Liver (tissue), 10 donors: ENCODE measurements at places on chromosomes 1 and 21. TPM values are rescaled to one million over a fixed set of nuclear protein-coding genes. Genes with fewer than 3 reads are reported as not detected.

DNA sequence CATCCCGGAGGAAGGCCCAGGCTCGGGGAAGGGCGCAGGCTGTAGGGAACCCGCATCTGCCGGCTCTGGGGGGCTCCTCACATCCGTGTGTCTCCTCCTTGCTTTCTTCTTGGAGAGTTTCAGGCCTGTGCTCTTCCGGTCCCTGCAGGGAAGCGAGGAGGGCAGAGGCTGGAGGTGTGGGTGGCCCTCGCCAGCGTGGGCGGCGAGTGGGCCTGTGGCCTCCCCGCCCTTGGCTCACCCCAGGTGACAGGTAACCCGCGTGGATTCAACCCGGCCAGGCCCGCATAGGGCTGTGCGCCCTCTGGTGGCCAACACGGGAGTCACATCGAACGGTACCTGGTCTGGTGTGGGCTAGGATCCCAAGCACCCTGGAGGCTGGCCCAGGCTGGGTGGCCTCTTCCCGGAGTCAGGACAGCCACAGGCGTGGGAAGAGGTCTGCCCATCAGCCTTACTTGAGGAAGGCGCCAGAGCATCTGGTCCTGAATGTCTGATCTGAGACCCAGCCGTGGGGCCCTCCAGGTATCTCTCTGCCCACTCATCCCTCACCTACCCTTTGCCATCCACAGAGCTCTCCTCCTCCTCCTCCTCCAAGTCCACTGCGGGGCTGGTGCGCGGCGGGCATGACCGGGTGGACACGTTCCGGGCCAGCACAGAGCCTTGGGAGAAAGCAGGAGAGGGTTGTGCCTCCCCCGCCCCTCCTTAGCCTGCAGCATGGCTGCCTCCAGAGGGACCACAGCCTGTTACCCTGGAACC is 9.6 kb upstream of the TNFRSF25 start:
- no peaks in the 10 kb centered on the region for H3K36me3 ChIP-seq
- H3K27me3 ChIP-seq: no peaks in the 10 kb centered on the region
- peaks cover 13% of the 10 kb centered on the region for H3K4me1 ChIP-seq
- no peak overlapping the region for H3K4me3 ChIP-seq
- H3K27ac ChIP-seq: no peak overlapping the region

- no peak for DNase-seq
- H3K4me3 ChIP-seq: no peak overlapping the region
- H3K27me3 ChIP-seq: no peaks in the 10 kb centered on the region
- no peak overlapping the region for H3K27ac ChIP-seq
- H3K4me1 ChIP-seq: no peaks in the 10 kb centered on the region
- no peaks in the 10 kb centered on the region for H3K36me3 ChIP-seq
These were observed 143.6 kb downstream of the LRRC7 start for GRCh38 chr1:69711190-69711930.

GRCh38 chr1:219460896-219461815 is 151.7 kb downstream of the ZC3H11B start:
- no peak overlapping the region for H3K4me3 ChIP-seq
- no peak for DNase-seq
- H3K4me1 ChIP-seq: no peaks in the 10 kb centered on the region
- H3K27ac ChIP-seq: no peak overlapping the region
- H3K27me3 ChIP-seq: no peaks in the 10 kb centered on the region

DNA sequence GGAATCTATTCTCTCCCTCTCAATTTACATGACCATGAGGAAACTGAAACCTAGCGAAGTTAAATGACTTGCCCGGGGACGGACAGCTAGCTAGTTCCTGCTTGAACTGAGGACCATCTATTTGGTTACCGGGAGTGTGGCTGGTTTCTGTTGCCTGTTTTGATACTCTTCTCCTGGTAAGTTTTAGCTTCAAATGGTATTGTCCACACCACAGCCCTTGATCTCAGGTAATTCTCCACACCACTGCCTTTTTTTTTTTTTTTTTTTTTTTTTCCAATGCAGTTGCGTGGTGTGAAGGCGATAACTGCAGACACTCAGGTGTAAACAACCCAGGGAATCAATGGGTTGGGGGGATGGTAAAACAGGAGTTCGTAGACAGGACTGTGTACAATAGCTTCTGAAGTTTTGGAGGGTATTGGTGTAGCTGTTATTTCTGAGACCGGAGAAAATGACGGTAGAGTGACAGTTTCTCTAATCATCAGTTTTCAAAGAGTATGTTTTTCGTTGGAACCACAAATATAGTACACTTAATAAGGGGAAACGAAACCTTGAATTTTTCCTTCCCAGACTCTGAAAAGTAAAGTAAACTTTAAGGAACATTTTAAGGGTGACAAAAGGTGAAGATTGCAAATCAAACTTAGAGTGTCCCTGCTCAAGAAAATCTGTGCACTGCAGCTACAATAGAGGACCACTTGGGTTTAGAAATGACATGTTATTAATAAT is 125.3 kb upstream of the CACYBP start:
- H3K27me3 ChIP-seq: no peaks in the 10 kb centered on the region
- H3K4me3 ChIP-seq: peak overlapping the region; percentile 72
- no peaks in the 10 kb centered on the region for H3K36me3 ChIP-seq

GRCh38 chr1:225652729-225653462 is at the start of gene ENAH:
Gene ENAH, minus strand, starts transcription at chr1:225653123. Its CDS starts 433 bp downstream, at chr1:225652690.
- peak; percentile 60 for DNase-seq
- peak within 1 kb of the TSS; percentile 99 for H3K4me3 ChIP-seq
- H3K36me3 ChIP-seq: no peaks in the 10 kb centered on the region
- H3K4me1 ChIP-seq: peaks cover 5% of the 10 kb centered on the region

GRCh38 chr1:118773656-118774055 is 214.5 kb downstream of the TBX15 start:
- no peaks in the 10 kb centered on the region for H3K36me3 ChIP-seq
- H3K27ac ChIP-seq: no peak overlapping the region
- DNase-seq: no peak
- H3K4me1 ChIP-seq: no peaks in the 10 kb centered on the region
- H3K27me3 ChIP-seq: no peaks in the 10 kb centered on the region
- no peak overlapping the region for H3K4me3 ChIP-seq

DNA sequence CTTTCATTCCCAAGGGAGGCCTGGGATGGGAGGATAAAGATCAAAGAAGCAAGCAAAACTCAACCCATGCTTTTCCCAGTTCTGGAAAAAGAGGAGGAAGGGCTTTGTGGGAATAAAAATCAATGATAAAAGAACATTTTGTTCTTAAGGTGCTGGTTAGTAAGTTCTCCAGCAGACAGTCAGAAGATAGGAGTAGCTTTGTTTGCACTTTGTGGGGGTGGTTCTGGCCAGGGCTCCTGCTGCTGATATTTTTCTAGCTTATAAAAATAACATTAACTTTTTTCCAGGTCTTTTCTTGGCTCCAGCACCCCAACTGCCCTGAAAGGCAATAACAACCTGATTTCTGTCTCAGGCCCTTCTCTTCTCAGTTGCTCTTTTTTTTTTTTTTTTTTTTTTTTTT is 220.0 kb downstream of the FGGY start:
- H3K4me3 ChIP-seq: no peak overlapping the region
- peaks cover 29% of the 10 kb centered on the region for H3K4me1 ChIP-seq
- peaks cover 6% of the 10 kb centered on the region for H3K36me3 ChIP-seq
- peak overlapping the region; percentile 52 for H3K27ac ChIP-seq
- DNase-seq: no peak

GRCh38 chr21:43341378-43342161 is 85.4 kb downstream of the SIK1 start:
- DNase-seq: no peak
- H3K36me3 ChIP-seq: no peaks in the 10 kb centered on the region
- peaks cover 15% of the 10 kb centered on the region for H3K4me1 ChIP-seq
- no peak overlapping the region for H3K4me3 ChIP-seq

GRCh38 chr21:33036430-33037162 is 10.9 kb downstream of the OLIG2 start:
- no peak overlapping the region for H3K27ac ChIP-seq
- H3K36me3 ChIP-seq: no peaks in the 10 kb centered on the region
- H3K4me1 ChIP-seq: no peaks in the 10 kb centered on the region
- H3K27me3 ChIP-seq: peaks cover 13% of the 10 kb centered on the region

DNA sequence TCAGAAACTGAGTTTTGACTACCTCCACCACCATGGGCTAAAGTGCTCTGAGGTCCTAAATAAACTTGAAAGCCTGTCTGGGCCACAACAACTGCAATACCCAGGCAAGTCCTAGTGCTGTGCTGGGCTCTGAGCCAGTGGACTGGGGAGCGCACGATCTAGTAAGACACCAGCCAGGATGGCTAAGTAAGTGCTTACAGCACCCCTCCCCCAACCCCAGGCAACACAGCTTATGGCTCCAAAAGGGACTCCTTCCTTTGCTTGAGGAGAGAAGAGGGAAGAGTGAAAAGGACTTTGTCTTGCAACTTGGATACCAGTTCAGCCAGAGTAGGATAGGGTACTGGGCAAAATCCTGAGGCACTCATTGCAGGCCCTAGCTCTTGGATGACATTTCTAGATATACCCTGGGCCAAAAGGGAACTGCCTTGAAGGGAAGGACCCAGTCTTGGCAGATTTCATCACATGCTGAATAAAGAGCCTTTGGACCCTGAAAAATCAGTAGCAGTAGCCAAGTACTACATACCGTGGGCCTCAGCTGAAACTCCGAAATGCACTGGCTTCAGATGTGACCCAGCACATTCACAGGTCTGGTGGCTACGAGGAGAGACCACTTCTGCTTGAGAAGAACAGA is 1.6 kb downstream of the C1orf105 start:
- H3K27me3 ChIP-seq: no peaks in the 10 kb centered on the region
- no peak overlapping the region for H3K27ac ChIP-seq
- no peaks in the 10 kb centered on the region for H3K4me1 ChIP-seq
- H3K36me3 ChIP-seq: no peaks in the 10 kb centered on the region
- H3K4me3 ChIP-seq: no peak overlapping the region

GRCh38 chr21:14120091-14120734 is 90.5 kb downstream of the LIPI start:
- no peaks in the 10 kb centered on the region for H3K27me3 ChIP-seq
- no peaks in the 10 kb centered on the region for H3K4me1 ChIP-seq
- DNase-seq: no peak
- H3K27ac ChIP-seq: no peak overlapping the region

TOMM40L gene
- polyA plus RNA-seq: 10.5 TPM

C1orf167 gene
- 0.37 TPM for polyA plus RNA-seq

VSIG8 gene
- polyA plus RNA-seq: not detected

APCS gene
- polyA plus RNA-seq: 2,014 TPM
